Gastrocnemius medialis (tissue), 4 donors: ENCODE measurements at places on chromosomes 13 and 19. TPM values are rescaled to one million over a fixed set of nuclear protein-coding genes. Genes with fewer than 3 reads are reported as not detected.
A peak's percentile ranks its signal among the peaks of the same experiment; 100 is the strongest.

Gene RRAS
- total RNA-seq: 12.4 TPM

Gene SLC10A2
- total RNA-seq: not detected

Gene LIM2
- not detected for total RNA-seq

Gene ZNF439
- total RNA-seq: 0.68 TPM

Gene EPSTI1
- total RNA-seq: 0.42 TPM

Gene TINCR
- 0.10 TPM for total RNA-seq

- H3K4me1 ChIP-seq: no peaks in the 10 kb centered on the region
- no peaks in the 10 kb centered on the region for H3K27me3 ChIP-seq
- no peak overlapping the region for H3K4me3 ChIP-seq
- H3K36me3 ChIP-seq: no peaks in the 10 kb centered on the region
- no peak for DNase-seq
- H3K27ac ChIP-seq: no peak overlapping the region
These were observed 97.0 kb upstream of the GPR183 start for GRCh38 chr13:99404005-99404755.

DNA sequence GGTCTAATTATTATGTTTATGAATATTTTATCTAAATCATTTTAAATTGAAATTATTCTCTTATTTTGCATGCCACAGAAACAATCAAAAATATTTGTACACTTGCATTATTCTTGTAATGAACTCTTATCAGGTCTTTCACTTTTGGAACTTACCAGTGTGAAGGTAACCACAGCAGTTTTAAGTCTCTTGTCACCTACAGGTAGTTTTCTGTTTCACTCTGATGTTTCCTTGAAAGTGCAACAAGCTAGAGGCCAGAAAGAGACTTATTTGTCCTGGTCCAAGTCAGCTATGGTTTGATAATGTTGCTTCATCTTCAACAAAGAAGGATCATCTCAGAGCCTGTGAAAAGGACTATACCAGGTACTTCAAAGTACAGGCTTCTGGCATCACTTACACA is 133.4 kb upstream of the NBEA start:
- DNase-seq: no peak
- no peak overlapping the region for H3K27ac ChIP-seq
- no peaks in the 10 kb centered on the region for H3K27me3 ChIP-seq
- no peak overlapping the region for H3K4me3 ChIP-seq

DNA sequence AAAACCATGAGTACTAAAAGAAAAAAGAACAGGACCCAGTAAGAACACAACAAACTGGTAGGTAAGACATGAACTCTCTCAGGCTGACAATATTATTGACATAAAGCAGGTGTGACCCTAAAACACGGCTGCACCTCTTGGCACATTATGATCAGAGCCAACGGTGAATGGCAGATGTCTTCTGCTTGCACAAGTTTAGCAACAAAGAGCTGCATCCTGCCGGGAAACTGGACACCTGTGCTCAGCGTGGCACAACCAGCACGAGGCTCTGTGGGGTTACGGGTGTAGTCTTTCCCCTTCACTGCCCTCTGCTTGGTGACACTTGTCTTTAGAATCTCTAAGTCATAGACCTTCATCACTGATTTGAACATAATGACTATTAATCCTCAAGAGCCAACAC is 97.9 kb downstream of the DOCK9 start:
- no peaks in the 10 kb centered on the region for H3K27me3 ChIP-seq
- peak overlapping the region; percentile 2 for H3K27ac ChIP-seq
- DNase-seq: peak; percentile 69
- peaks cover 4% of the 10 kb centered on the region for H3K4me1 ChIP-seq
- peaks cover 44% of the 10 kb centered on the region for H3K36me3 ChIP-seq
- no peak overlapping the region for H3K4me3 ChIP-seq

DNA sequence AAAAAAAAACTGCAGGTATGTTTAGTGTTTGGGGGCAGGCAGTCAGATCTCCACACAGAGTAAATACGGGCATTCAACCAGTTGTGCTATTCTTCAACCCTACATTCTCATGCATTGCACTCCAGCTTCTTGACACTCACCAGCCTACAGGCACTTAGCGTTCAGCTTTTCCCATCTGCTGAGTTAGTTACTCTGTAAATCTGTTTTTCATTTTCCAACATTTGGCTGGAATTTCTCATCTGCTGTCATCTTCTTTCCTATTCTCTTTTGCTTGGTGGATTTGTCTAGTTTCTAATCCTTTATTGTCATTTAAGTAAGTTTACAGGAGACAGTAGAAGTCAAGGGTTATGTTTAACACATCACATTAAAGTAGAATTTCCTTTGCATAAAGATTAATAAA is 1318.9 kb downstream of the OLFM4 start:
- no peak overlapping the region for H3K27ac ChIP-seq
- no peak overlapping the region for H3K4me3 ChIP-seq
- H3K4me1 ChIP-seq: no peaks in the 10 kb centered on the region
- no peak for DNase-seq

DNA sequence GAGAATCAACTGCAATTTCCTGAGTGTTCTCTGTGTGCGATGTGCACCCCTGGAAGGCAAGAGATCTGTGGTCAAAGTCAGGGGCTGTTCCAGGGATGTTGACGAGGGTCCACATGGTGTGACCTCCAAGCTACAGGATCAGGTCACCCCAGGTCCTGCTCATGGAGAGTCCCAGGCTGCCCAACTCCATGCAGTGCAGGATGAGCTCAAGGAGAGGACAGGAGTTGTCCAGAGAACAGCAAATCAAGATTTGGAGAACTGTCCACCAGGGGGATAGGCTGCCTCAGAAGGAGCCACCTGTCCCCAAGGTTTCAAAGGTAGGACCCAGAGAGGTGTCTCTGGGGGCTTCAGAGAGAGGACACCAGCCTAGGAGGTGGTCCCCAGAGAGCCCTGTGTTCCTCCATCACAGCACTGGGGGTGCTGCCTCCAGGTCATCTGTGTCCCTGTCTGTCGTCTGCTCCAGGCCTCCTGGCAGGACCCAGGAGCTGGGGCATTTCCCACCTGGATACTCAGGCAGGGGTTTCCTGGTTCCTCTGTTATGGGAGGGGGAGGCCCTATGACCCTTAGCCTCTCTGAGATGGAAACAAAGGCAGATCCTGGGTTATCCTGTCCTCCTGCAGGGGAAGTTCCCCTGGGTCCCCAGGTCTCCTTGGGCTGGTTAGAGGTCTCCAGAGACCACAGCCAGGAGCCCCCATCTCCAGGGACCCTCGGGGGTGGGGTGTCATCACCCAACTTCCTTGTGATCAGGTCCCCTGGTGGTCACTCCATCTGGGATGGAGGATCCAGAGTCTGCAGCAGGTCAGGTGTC is 2.1 kb upstream of the CEACAM7 start:
- H3K27ac ChIP-seq: no peak overlapping the region
- H3K36me3 ChIP-seq: no peaks in the 10 kb centered on the region
- H3K4me1 ChIP-seq: no peaks in the 10 kb centered on the region
- no peaks in the 10 kb centered on the region for H3K27me3 ChIP-seq
- H3K4me3 ChIP-seq: no peak overlapping the region

GRCh38 chr13:47623862-47624261 is 377.2 kb downstream of the SUCLA2 start:
- no peaks in the 10 kb centered on the region for H3K27me3 ChIP-seq
- DNase-seq: no peak
- no peak overlapping the region for H3K27ac ChIP-seq
- no peaks in the 10 kb centered on the region for H3K4me1 ChIP-seq
- no peaks in the 10 kb centered on the region for H3K36me3 ChIP-seq
- H3K4me3 ChIP-seq: no peak overlapping the region

DNA sequence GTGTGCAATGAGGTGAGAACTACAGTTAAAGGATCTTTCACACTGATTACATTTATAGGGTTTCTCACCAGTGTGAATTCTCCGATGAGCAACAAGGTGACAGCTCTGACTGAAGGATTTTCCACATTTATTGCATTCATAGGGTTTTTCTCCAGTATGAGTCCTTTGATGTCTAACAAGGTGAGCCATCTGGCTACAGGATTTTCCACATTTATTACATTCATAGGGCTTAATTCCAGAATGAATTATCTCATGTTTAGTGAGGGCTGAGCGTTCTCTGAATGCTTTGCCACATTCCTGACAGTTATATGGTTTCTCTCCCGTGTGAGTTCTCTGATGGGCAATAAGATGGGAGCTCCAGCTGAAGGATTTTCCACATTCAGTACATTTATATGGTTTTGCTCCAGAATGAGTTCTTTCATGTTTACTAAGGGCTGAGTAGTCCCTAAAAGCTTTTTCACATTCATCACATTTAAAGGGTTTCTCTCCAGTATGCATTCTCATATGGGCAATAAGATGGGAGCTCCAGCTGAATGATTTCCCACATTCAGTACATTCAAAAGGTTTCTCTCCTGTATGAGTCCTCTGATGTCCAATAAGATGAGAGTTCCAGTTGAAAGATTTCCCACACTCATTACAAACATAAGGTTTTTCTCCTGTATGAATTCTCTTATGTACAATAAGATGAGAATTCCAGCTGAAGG is 4.4 kb upstream of the C19orf18 start:
- no peak for DNase-seq
- H3K36me3 ChIP-seq: peaks cover 93% of the 10 kb centered on the region
- no peak overlapping the region for H3K27ac ChIP-seq

DNA sequence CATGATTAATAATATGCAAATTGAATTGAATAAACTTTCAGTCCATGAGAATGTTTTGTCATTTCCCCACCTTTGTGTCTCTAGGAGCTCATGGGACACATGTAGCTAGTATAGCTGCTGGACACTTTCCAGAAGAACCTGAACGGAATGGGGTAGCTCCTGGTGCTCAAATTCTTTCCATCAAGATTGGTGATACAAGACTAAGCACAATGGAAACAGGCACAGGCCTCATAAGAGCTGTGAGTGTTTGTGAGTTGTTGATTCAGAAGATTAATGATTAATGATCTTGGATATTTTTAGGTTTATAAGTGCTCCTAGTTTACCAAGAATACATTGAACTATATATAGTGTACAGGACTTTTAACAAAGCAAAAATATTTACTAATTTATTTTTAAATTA is 30.1 kb downstream of the TPP2 start:
- no peaks in the 10 kb centered on the region for H3K27me3 ChIP-seq
- H3K27ac ChIP-seq: no peak overlapping the region
- peaks cover 9% of the 10 kb centered on the region for H3K4me1 ChIP-seq

DNA sequence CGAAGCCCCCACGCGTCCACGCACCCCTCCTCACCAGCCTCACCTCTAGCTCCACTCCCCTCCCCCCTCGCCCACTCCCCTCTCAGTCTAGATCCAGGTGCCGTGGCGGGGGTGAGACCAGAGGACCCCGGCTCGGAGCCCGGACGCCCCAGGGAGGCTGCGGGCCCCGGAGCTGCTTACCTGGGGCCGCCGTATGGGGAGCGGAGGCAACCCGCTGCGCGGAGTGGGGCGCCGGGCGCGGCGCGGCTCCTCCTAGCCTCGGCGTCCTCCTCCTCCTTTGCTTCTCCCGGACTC is 353 bp downstream of the ENOX1 start:
- DNase-seq: no peak
- H3K4me3 ChIP-seq: peak overlapping the region; percentile 60
- no peaks in the 10 kb centered on the region for H3K36me3 ChIP-seq
- peak overlapping the region; percentile 63 for H3K27ac ChIP-seq
- H3K27me3 ChIP-seq: no peaks in the 10 kb centered on the region

DNA sequence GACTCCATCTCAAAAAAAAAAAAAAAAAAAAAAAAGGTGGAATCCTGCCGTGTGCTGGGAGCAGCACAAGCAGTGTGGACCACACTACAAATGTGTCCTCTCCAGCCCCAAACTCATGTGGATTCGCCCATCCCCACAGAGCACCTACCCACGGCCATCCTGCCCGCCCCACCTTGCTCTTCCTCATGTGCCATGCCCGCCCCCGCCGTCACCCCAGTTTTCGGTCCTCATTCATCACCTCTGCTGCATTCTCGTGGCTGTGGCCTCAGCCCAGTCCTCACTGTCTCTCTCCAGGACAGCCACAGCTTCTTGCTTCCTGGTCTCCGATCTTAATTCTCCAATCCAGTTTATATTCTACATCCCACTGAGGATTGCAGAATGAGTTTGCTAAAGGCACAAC is 80.0 kb upstream of the TM9SF2 start:
- H3K27ac ChIP-seq: no peak overlapping the region
- H3K4me3 ChIP-seq: no peak overlapping the region
- H3K36me3 ChIP-seq: no peaks in the 10 kb centered on the region
- H3K4me1 ChIP-seq: no peaks in the 10 kb centered on the region

DNA sequence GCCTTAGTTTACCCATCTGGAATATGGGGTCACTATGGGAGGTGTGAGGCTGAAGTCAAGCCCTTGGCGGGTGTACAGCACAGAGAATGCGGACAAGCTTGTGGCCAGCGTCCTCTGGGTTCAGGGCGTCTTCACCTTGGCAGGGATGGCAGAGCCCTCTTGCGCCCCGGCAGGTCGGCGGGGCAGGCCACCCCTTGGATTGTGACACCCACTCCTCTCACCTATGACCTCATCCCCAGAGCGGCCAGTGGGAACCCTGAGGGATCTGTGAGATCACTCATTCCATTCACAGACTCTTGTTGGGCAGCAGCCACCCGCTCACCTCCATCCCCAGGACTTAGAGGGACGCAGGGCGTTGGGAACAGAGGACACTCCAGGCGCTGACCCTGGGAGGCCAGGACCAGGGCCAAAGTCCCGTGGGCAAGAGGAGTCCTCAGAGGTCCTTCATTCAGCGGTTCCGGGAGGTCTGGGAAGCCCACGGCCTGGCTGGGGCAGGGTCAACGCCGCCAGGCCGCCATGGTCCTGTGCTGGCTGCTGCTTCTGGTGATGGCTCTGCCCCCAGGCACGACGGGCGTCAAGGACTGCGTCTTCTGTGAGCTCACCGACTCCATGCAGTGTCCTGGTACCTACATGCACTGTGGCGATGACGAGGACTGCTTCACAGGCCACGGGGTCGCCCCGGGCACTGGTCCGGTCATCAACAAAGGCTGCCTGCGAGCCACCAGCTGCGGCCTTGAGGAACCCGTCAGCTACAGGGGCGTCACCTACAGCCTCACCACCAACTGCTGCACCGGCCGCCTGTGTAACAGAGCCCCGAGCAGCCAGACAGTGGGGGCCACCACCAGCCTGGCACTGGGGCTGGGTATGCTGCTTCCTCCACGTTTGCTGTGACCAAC is at the start of gene SPACA4:
SPACA4 (plus strand) TSS at position 280 of the 896 bp plus-strand sequence; CDS start at position 517, 237 bp downstream.
- H3K36me3 ChIP-seq: no peaks in the 10 kb centered on the region
- no peak within 1 kb of the TSS for H3K4me3 ChIP-seq
- H3K27me3 ChIP-seq: no peaks in the 10 kb centered on the region
- H3K27ac ChIP-seq: no peak within 1 kb of the TSS
- DNase-seq: no peak
- no peaks in the 10 kb centered on the region for H3K4me1 ChIP-seq

DNA sequence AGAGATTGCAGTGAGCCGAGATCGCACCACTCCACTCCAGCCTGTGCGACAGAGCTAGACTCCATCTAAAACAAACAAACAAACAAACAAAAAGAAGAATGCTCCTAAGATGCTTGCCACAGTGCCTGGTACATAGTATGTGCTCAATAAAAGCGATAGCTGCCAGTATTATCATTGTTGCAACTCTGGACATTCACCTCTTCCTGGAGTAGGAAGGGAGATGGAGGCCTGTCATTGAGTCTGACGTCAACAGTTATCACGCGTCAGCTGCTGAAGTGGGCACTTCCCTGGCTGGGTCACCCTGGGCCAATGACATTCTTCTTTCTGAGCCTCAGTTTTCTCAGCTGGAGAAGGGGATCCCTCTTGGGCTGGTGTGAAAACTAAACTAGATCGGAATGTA is 4.2 kb upstream of the PLAUR start:
- no peaks in the 10 kb centered on the region for H3K4me1 ChIP-seq
- peaks cover 4% of the 10 kb centered on the region for H3K27me3 ChIP-seq
- no peak for DNase-seq
- no peak overlapping the region for H3K27ac ChIP-seq
- no peaks in the 10 kb centered on the region for H3K36me3 ChIP-seq
- H3K4me3 ChIP-seq: no peak overlapping the region

GRCh38 chr13:87122551-87122950 is 548.6 kb upstream of the SLITRK5 start:
- no peak overlapping the region for H3K4me3 ChIP-seq
- H3K36me3 ChIP-seq: no peaks in the 10 kb centered on the region
- H3K27ac ChIP-seq: no peak overlapping the region
- no peaks in the 10 kb centered on the region for H3K4me1 ChIP-seq
